ENCODE measurements at places on chromosomes 5 and 9. TPM values are rescaled to one million over a fixed set of nuclear protein-coding genes. Genes with fewer than 3 reads are reported as not detected.
A peak's percentile ranks its signal among the peaks of the same experiment; 100 is the strongest.

DNA sequence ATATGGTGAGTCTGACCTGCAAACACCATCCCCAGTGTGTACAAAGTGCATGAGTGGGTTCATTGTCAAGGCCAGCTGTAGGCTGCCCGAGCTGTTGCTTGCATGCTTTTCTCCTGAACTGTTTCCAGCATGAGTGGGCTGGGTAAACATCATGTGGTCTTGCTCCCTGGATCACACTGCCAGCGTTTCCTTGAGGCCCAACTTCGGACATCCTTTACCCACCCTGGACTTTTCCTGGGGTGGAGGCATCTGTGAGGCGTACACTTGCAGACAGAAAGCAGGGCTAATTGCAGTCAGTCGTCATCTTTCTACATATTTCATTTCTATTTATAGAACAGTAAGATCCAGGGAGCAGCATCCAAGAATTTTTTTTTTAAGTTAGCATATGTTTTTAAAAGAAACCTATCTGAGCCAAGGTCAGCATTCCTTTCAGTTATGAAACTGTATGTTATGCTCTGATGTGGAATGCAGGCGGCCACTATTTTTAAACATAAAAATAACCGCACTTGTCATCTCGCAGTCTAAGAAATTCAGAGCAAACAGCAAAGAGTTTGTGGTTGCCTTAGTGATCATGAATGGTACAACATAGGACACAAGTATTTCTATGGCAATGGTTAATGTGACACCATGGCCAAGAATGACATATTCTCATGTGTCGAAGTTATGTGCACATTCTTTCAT, 106.5 kb upstream of the DMRT1 start:
- no peak for DNase-seq

DNA sequence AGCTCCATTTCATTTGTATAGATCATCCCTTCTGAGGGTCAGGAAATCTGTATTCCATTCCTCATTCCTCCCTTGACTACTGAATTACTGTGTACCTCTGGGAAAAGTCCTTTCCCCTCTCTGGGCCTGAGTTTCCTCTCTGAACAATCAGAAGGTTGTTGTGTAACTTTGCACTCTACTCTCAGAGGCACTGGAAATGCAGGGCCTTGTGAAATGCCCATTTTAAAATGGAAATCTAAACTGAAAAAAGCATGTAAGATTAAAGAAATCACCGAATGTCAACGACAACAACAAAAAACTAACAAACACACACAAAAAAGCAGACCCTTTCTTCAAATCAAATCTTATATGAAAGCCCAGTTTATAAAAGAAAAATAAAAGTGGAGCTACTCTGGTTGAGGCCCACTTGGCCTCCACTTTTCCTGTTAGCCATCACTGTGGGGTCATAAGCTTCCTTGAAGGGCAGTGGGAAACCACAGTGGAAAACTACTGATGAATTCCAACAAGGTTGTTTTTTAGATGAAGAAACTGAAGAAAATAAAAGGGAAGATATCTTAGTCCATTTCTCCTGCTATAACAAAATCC, 21.6 kb upstream of the GRPEL2 start:
- DNase-seq, result no peak

- no peak for DNase-seq
These were observed 48.7 kb downstream of the DNAJC21 start for GRCh38 chr5:34977934-34978613.

DNA sequence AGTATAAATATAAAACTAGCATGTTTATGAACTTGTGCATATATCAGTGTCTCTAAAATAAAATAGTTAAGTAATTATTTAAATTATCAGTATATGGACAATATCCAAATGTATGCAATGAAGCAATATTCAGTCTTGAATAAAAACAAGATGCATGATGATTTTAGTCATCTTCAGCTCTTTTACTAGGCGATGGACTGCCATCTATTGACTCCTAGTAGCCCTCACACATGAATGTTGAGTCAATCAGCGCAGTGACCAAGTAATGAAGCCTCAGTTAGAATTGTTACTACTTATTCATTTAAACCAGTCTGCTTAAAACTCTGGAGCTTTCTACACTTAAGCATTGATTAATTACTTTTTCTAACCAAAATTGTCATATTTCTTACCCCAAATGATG, 92.9 kb upstream of the GRHPR start:
- peak; percentile 25 for DNase-seq

DNA sequence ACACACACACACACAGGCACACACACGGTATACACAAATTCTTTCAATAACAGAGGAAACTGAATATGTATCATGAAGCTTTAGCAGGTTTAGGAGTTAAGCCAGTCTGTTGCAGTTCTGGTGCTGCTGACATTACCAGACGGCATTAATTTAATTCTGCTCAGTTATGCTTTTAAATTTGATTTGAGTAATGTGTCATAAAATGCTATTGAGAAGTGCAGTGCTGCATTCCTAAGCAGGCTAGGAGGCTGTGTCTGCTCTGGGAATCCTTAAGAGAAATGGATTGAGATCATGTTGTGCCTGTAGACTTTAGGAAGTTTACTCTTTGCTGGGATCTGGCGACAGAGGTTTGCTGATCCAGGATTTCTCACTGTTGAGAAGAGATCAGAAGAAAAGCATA, 733.8 kb downstream of the BRINP1 start:
- DNase-seq, result no peak

DNA sequence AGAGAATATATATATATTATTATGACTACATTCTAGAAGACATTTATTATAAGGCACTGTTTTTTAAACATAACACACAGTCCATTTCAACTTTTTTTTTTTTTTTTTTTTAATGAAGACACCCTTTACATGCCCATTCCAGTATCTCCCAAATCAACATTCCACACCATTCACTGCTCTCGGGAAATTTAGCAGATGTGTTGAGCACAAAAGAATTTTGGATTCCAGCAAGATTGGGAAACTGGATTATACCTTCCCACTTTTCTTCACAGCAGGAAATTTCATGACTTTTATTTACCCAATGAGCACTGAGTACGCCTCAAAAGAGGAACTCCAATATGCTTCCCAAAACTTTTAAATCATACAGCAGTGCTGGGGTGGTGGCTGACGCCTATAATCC, 333.6 kb upstream of the DAB2 start:
- DNase-seq, result no peak

- peak; percentile 91 for DNase-seq
These were observed 10.9 kb downstream of the PTCH1 start for GRCh38 chr9:95505717-95506427.

GRCh38 chr9:129697656-129698253, 32.3 kb downstream of the PRRX2 start:
- DNase-seq, result no peak

DNA sequence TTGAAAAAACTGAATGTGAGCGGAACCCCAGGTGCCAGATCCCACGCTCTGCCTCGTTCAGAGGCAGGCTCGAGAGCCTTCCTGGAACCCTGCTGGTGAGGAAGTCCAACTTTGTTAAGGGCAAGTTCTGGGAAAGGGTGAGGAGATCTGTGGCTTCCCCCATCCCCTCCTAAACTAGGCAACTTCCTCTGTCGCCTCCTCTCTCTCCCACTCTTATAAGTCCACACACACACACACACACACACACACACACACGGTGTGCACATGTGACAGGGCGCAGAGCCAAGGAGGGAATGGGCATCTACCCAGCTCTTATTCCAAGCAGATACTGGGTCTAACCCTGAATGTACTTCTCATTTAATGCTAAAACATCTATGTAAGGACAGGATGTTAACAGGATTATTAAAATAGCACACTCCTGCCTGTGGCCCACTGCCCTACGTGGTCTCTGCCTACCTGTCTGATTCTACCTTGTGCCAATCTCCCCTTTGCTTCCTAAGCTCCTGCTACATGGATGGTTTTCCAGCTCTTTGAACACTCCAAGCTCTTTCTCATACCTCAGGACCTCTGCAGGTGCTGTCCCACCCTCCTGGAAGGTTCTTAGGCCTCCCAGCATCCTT, 72.4 kb upstream of the FBXW11 start:
- no peak for DNase-seq

- DNase-seq, result no peak
These were observed 405.0 kb upstream of the TNC start for GRCh38 chr9:115522912-115523311.

DNA sequence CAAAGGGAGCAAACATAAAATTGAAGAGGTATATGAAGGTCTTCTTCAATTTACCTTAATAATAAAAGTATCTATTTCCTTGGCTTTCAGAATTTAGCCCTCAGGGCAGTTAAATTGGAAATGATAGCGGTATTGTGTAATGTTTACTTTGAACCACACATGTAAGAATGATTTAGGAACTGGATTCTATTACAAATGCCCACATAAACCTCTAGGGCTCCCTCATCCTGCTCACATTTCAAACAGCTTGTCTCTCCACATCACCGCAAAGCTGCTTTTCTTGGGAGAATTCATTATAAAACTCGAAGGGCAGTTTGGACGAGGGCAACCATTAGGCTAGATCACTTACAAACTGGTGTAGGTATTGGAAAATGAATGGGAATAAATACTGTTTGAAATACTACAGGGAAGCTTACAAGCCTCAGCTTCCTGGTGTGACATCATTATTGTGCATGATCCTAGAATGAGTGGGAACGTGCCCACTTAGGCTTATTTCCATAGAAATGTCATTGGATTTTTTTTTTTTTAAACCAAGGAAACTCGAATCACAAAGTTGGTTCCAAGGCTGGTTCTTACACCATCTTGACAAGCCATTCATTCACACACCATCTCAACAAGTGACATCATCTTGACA, 47.3 kb downstream of the MTRR start:
- DNase-seq, result no peak

DNA sequence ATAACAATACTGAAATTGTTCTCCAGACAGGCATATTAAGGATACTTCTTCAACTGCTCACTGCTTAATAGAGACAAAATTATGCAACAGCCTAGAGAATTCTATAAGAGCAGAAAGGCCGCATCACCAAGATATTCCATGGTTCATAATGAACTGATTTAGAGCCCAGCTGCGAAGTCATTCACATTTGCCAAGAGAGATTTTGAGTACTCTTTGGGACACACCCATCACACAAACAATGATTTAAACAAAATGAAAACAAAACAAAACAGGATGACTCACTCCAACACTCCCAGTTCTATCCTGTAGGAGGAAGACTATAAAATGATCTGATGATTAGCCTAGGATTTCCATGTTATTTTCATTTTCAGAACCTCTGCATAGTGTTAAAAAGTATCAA, 145.7 kb upstream of the GNA14 start:
- no peak for DNase-seq

GRCh38 chr9:109387206-109387605, 66.3 kb upstream of the EPB41L4B start:
- DNase-seq, result no peak

DNA sequence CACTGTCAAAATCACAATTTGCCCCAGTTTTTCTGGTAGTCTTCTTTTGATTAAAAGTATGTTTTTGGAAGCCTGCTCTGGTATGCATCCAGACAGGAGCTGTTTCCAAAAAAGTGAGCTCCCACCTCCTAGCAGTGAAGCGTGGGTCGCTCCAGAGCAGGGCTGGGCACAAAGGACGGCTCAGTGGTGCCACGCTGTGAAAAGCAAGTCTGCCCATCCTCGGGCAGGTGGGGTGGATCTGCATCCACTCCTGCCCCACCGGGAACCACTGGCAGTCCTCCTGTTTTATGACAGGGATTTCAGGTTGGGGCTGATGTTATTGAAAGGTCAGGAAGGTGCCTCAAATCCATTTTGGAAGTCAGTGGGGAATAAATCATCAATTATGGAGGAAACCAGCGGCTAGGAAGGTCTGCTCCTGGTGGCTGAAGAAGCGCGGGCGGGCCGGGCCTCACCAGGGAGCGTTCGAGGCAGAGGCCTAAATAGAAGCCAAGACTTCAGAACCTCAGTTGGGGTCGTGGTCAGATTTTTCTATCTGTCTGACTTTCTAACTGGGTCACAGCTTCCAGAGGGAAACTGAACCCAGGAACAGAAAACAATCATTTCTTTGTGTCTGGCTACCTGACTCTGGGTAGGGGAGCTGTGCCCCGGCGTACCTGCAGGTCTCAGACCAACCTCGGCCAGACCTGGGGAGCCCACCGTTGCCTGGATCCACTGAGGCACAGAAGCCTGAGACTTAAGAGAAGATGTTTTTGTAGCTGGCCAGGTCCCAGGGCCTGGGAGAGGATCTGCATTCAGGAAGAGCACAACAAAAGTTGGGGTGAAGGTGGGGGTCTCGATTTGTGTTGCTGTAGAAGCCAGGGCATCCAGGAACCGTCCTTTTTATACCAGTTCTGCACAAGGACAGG, 168.1 kb downstream of the PAX5 start:
- DNase-seq, result no peak

GRCh38 chr5:72561148-72561972, 54.1 kb upstream of the ZNF366 start:
- no peak for DNase-seq

DNA sequence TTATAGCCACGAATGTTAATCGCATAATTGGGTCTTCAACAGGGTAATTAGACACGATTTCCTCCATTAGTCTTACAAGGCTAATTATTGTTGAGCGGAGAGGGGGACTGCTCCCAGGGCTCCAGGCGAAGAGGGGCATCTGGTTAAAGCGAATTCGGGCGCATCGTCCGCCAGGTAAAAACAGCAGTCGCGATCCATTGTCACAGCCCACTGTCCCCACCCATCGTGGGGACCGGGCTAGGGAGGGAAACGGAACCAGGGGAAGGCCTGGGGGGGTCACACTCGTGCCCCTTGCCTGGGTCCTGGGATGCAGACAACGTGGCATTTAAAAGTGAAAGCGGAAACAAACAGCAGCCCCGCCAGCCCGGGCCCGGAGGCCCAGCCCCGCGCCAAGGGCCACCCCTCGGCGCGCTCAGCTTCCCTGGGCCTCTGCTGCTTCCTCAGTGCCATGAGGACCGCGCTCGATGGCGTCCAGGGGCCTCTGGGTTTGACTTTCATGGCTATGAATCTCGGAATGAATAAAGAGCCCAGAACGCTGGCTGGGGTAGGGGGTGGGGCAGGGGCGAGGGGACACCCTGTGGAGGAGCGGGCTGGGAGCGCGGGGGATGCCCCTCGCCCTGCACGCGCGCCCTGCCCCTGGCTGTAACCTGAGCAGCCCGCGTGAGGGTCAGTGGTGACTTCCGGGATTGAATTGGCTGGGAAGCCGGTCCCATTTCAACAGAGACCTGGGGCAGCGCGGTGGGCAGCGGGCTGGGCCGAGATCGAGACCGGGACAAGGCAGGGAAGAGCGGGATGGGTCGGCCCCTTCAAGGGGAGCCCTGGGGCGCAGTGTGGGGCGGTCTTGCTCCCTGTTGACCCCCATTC, 99.9 kb downstream of the GTF3C4 start:
- DNase-seq, result peak; percentile 59

GRCh38 chr9:94108584-94108983, 24.3 kb downstream of the PTPDC1 start:
- peak; percentile 78 for DNase-seq

CCNJL gene
- 5.0 TPM for total RNA-seq

ZNF622 gene
- 29.4 TPM for total RNA-seq

BHMT2 gene
- total RNA-seq, result 4.3 TPM

SLC36A2 gene
- total RNA-seq, result 0.30 TPM

EIF4E1B gene
- 0.44 TPM for total RNA-seq

SMIM23 gene
- total RNA-seq, result not detected

PLAC8L1 gene
- 0.39 TPM for total RNA-seq

GNA14 gene
- 5.0 TPM for total RNA-seq

AGXT2 gene
- total RNA-seq, result not detected

ZNF346 gene
- 27.4 TPM for total RNA-seq

FCN2 gene
- not detected for total RNA-seq

NAIF1 gene
- total RNA-seq, result 11.1 TPM
